ENCODE measurements at places on chromosomes 3 and 15. TPM values are rescaled to one million over a fixed set of nuclear protein-coding genes. Genes with fewer than 3 reads are reported as not detected.

The FYTTD1 gene
- 64.1 TPM for polyA plus RNA-seq

GRCh38 chr3:65633018-65633638, 405.6 kb downstream of the MAGI1 start:
- no peak for DNase-seq

DNA sequence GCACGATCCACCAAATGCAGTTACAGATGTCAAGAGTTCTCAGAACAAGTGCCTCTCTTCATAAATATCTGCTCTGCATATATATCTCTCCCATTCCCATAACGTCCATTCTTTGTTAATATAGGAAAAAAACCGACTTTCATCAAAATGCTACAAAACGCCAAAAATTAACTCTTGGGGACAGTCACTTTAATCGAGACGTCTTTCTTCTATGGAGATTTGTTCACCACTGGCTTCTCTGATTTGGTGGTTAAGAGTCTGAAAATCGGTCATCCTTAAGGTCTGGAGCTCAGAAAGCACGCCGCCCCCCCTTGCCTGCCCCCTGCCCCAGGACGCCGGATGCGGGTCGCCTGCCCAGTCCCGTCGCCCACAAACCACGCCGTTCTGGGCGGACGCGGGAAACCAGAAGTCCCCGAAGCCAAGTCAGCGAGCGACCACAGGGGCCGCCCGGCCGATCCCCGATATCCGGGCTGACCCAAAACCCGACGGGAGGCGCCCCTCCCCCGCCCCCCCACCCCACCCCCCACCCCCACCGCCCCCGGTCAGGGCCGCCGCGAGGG, 252.7 kb downstream of the TJP1 start:
- DNase-seq, result peak; percentile 6

The VGLL3 gene
- 37.5 TPM for polyA plus RNA-seq

The ITPKA gene
- polyA plus RNA-seq, result 0.90 TPM

DNA sequence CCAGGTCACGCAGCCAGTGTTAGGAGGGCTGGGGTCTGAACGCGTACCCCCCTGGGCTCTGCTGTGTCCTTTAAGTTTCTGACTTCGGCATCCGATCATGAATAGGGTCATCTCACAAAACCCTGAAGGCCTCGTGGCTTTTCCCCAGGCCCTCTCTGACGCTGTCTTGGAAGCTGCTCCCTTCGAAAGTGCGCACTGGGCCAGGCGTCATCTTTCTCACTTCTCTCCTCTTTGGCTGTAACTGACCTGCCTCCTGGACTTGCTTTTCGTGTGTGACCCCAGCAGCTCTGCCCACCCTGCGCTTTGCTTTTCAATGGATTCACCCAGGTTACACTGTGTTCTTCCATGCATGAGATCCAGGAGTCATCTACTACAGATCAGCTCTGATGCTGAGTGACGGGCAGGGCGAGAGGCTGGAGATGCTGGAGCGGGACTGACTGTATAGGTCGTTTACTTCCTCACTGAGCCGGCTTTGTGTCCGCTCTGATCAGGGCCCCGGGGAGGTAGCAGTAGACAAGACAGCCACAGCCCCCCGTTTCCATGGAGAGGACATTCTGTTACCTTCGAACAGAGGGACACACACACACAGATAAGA, 45.0 kb upstream of the PCSK6 start:
- no peak for DNase-seq

GRCh38 chr3:119228373-119229145, 12.1 kb downstream of the B4GALT4 start:
- DNase-seq, result no peak

Measured in hindlimb muscle (tissue), 1 donor.